ENCODE measurements at places on chromosomes 2 and 18. TPM values are rescaled to one million over a fixed set of nuclear protein-coding genes. Genes with fewer than 3 reads are reported as not detected.

MALT1 gene
- 8.8 TPM for total RNA-seq

GRCh38 chr2:68744366-68744912, 9.8 kb downstream of the ARHGAP25 start:
- H3K27ac ChIP-seq, result no peak overlapping the region
- no peaks in the 10 kb centered on the region for H3K27me3 ChIP-seq
- H3K4me3 ChIP-seq, result no peak overlapping the region
- H3K36me3 ChIP-seq, result no peaks in the 10 kb centered on the region
- DNase-seq, result no peak

DNA sequence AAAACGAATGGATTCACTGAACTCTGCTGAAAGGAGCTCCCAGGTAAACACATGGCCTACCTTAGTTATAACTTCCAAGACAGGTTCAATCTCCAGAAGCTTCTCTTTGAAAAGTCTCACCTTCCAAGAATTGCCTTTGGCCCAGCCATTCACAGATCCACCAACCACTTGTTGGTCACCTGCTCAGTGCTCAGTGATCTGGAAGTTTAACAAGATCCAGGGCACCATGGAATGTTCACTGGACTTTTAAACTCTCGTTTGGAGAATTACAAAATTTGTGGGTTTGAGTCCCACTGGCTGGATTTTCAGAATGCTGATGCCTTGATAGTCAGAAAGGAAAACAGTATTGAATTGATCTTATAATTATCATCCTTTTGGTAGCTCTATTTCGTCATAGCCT, 9.4 kb downstream of the GPR39 start:
- H3K36me3 ChIP-seq, result no peaks in the 10 kb centered on the region
- no peaks in the 10 kb centered on the region for H3K4me1 ChIP-seq
- H3K27me3 ChIP-seq, result no peaks in the 10 kb centered on the region
- no peak overlapping the region for H3K4me3 ChIP-seq
- no peak overlapping the region for H3K27ac ChIP-seq

- no peaks in the 10 kb centered on the region for H3K36me3 ChIP-seq
- no peak overlapping the region for H3K4me3 ChIP-seq
- no peak for DNase-seq
- no peaks in the 10 kb centered on the region for H3K4me1 ChIP-seq
- H3K27ac ChIP-seq, result no peak overlapping the region
- no peaks in the 10 kb centered on the region for H3K27me3 ChIP-seq
Measured at GRCh38 chr2:234788381-234788780, 163.4 kb upstream of the SH3BP4 start.

EVA1A gene
- 1.3 TPM for total RNA-seq

HTRA2 gene
- total RNA-seq, result 23.0 TPM

GRCh38 chr18:45900623-45901022, 66.5 kb downstream of the EPG5 start:
- no peaks in the 10 kb centered on the region for H3K27me3 ChIP-seq
- H3K4me1 ChIP-seq, result no peaks in the 10 kb centered on the region
- H3K27ac ChIP-seq, result no peak overlapping the region

DNA sequence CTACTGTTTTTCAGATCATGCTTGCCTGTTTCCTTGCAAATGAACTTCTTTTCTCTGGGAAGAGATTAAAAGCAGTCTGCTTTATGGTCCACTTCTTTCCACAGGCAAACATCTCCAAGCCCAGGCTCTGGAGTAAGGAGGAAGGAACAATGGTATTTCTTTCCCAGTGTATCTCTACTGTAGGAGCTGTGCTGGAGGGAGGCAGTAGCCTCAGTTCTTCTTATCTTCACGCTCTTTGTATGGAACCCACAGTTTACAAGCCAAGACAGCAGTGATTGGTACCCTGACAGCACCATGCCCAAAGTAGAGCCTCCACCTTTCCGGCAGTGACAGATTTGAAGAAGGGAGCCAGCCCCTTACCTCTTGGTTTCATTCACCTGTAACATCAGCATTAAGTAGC, 35.2 kb downstream of the SPOPL start:
- no peaks in the 10 kb centered on the region for H3K36me3 ChIP-seq
- peaks cover 9% of the 10 kb centered on the region for H3K4me1 ChIP-seq
- no peak for DNase-seq
- no peak overlapping the region for H3K27ac ChIP-seq
- no peak overlapping the region for H3K4me3 ChIP-seq

DNA sequence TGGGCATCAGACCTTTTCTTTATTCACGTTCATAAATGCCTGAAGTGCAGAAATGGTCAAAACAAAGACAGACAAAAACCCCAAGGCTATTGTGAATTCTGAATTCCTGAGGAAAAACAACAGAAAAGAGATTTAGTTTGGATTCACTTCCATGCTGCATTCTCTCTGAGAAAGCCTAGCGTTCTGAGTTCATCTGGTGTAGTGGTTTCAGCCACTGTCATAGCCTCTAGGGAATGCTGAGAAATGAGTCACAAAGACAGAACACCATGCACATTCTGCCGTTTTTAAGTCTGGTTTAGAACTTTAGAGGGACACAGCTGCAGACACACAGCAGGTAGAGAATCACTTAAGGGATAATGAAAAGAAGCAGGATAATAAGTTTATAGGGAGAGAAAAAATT, 93.8 kb downstream of the LRP1B start:
- H3K4me1 ChIP-seq, result no peaks in the 10 kb centered on the region
- DNase-seq, result no peak
- H3K27ac ChIP-seq, result no peak overlapping the region

RAPGEF4 gene
- 1.9 TPM for total RNA-seq

DNA sequence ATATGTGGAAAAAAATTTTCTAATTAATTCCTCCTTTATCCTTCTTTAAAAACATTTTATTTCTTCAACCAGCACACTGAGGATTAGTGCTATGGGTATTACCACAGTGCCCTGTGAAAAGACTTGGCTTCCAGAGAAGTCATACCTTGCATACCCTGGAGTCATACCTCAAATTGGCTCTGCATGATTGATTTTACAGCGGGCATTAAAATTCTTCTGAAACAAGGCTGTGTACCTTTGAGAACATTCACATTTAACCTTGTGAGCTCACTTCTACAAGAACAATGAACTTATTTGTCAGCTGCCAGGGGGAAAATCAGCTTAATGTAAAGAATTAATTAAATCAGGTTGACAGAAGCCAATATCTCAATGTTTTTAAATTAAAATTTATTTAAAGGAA, 44.6 kb downstream of the SLC35F5 start:
- H3K36me3 ChIP-seq, result peaks cover 2% of the 10 kb centered on the region
- H3K4me1 ChIP-seq, result no peaks in the 10 kb centered on the region
- H3K27me3 ChIP-seq, result no peaks in the 10 kb centered on the region
- no peak for DNase-seq
- H3K4me3 ChIP-seq, result no peak overlapping the region

TANC1 gene
- 3.2 TPM for total RNA-seq

- DNase-seq, result no peak
- H3K27me3 ChIP-seq, result no peaks in the 10 kb centered on the region
Measured at GRCh38 chr2:3293221-3293620, 84.4 kb downstream of the EIPR1 start.

Data from psoas muscle (tissue), 8 donors.